ENCODE measurements at places on chromosomes 1 and 21.
A peak's percentile ranks its signal among the peaks of the same experiment; 100 is the strongest.

DNA sequence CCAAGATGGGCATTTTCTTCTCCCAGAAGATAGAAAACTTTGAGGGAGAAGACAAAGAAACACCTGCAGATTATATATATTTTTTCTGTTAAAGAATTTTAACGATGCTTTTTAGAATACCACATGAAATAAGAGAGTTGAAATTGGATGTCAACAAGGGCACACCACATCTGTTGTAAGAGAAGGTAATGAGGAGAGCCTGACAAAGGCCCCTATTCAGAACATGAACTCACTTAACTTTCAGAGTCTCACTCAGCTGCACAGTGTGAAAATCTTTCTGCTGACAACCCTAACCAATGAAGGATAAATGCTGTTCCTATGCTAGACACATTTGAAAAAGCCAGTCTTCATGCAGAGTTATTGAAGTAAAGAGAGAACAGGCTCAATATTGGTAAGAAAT is 7.3 kb downstream of the KRTAP22-2 start:
- no peak for DNase-seq

- peak; percentile 45 for DNase-seq
Observed at GRCh38 chr1:109299558-109300343, 7.1 kb downstream of the MYBPHL start.

GRCh38 chr21:37419228-37419906 is 52.8 kb downstream of the DYRK1A start:
- DNase-seq, result no peak

- no peak for DNase-seq
Observed at GRCh38 chr1:22323141-22323845, 128.4 kb upstream of the ZBTB40 start.

- no peak for DNase-seq
Observed at GRCh38 chr1:203263496-203263895, 34.0 kb upstream of the CHIT1 start.

DNA sequence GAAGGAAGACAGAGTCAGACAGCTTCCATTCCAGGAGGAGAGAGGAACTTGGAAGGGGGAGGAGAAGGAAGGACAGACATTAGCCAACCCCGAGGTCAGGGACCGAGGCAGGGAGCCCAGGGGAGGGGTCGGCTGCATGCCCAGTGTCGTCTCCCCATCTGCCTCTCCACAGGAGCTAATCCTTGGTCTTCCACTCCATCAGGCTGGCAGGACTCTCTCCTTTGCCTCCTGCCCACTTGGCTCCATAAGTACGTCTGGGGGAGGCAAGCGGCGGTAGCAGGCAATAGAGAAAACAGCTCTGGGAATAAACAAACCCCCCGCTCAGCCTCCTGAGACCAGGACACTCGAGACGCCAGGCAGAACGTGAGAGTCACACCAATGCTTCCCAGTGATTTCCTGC is 71.3 kb downstream of the GRIK3 start:
- no peak for DNase-seq

DNA sequence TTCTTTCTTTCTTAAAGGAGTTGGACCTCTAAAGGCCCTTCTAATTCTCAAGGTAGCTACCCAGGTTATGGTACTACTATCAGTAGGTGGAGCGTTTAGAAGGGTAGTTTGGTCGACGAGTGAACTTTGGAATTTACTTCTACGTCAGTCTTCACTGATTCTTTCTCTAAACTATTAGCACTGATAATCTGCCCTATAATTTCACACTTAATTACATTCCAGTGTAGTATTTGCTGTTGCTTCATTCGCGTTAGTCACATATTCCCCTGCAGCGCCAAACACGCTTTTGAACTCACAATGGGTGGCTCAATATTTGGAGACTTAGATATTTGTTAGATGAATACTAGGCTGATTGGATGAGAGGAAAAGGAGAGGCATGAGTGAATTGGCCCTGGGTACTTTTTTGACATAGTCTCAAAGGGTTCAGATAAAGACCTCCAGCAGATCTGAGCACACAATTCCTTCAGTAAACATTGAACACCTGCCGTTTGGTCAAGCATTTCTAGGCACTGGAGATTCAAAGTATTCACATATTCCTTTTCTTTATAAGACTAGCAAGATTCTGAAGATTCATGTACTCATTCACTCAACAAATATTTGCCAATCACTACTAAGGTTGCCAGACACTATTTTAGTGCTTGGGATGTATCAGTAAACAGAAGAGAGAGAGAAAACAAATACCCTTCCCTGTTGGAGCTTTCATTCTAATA is 929 bp upstream of the FOXJ3 start:
- DNase-seq, result peak; percentile 64
